Stimulated activated CD4-positive, alpha-beta T cell treated with anti-CD3 and anti-CD28 coated beads, Interleukin-1b, Interleukin-23, amount 100 ng/mL, for 1 hour (primary cell): ENCODE measurements at places on chromosomes 5 and 9.

DNA sequence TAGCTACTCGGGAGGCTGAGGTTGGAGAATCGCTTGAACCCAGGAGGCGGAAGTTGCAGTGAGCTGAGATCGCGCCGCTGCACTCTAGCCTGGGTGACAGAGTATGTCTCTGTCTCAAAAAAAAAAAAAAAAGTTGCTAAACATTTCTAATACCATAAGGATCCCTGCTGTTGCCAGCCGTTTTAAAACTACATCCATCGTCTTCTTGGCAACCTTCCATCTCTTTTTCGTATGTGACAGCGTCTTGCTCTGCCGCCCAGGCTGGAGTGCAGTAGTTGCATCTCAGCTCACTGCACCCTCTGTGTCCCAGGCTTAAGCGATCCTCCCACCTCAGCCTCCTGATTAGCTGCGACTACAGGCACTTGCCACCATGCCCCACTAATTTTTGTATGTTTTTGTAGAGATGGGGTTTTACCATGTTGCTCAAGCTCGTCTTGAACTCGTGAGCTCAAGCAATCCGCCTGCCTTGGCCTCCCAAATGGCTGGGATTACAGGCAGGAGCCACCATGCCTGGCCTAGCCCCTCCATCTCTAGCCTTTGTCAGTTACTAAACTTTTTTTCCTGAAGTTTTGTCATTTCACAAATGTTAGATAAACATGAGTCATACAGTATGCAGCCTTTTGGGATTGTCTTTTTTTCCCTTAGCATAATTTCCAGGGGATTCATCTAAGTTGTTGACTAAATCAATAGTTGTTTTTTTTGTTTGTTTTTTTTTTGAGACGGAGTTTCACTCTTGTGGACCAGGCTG lies 13.5 kb downstream of the NSD1 start:
- no peak for DNase-seq

DNA sequence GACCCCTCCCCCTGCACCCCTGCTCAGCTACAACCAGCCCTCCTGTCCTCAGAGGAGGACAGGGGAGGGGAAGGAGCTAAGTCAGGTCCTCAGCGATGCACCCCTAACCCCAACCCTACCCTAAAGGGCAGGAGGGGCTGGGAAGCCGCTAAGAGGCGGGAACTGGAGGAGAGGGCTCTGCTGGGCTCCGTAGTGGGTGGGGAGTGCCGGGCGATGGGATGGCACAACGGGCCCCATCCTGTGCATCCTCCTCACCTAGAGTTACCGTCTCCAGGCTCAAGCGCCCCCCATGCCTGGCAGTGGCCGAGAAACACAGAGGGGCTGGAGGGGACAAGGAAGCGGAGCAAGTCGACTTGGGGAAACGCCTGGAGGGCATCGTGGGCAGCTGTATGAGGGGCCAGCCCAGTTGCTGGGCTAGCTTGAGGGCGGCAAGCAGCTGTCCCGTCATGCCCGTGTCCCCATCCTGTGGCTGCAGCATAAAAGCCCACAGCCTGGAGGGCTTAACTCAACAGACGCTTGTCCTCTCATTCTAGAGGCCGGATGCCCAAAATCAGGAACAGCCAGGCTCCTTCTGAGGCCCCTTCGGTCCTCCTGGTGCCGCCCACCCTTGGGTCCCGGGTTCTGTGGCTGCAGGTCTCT lies 23.0 kb upstream of the UBAC1 start:
- no peak for DNase-seq

DNA sequence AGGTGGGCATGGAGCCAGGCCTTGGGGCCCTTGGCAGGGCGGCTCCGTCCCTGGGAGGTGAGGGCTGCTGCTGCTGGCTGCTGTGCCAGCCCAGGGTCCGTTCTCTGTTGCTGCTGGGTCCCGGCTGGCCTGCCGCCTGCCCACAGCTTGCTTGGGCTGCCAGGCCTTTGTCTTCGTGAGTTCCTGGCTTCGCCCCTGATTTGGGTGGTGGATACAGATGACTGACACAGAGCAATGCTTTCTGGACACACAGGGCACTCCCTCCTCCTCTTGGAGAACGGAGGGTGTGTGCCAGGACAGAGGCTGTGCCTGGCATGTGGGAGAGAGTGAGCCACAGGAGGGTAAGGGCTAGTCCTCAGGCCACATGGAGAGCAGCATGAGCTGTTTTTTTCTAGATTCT lies 166.1 kb downstream of the MACROH2A1 start:
- no peak for DNase-seq

- no peak for DNase-seq
Measured at GRCh38 chr9:113228130-113228665, 6.9 kb downstream of the SLC31A1 start.
